ENCODE measurements at places on chromosomes 5 and 9. TPM values are rescaled to one million over a fixed set of nuclear protein-coding genes. Genes with fewer than 3 reads are reported as not detected.

GRCh38 chr5:82335806-82336205 lies 57.7 kb upstream of the RPS23 start:
- peaks cover 5% of the 10 kb centered on the region for H3K4me1 ChIP-seq
- DNase-seq: no peak
- H3K27me3 ChIP-seq: no peaks in the 10 kb centered on the region
- no peak overlapping the region for H3K4me3 ChIP-seq

- no peak overlapping the region for H3K4me3 ChIP-seq
- H3K4me1 ChIP-seq: no peaks in the 10 kb centered on the region
- no peak overlapping the region for H3K27ac ChIP-seq
- DNase-seq: no peak
These were observed 437.0 kb downstream of the ZNF608 start for GRCh38 chr5:124309241-124309980.

DNA sequence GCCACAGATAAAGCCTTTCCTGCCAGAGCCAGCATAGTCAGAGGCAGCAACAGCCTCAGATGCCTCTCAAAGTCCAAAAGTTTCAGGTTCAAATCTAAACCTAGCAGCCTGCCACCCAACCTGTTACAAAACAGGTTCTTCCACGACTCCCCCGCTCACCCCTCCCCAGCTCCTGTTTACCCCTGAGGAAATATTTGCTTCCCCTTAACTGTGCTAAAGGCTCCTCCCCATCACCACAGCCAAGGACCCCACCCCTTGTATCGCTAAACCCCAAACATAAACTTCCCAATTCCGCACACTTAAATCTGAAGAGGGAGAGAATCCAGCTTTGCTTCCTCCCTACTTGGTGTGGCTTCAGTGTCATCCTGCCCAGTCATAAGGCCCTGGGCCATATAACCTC lies 15.4 kb upstream of the VDAC1 start:
- DNase-seq: no peak
- no peaks in the 10 kb centered on the region for H3K36me3 ChIP-seq
- H3K4me1 ChIP-seq: no peaks in the 10 kb centered on the region

- no peak overlapping the region for H3K4me3 ChIP-seq
- no peaks in the 10 kb centered on the region for H3K4me1 ChIP-seq
- no peaks in the 10 kb centered on the region for H3K36me3 ChIP-seq
- no peak for DNase-seq
These were observed 412.7 kb downstream of the CTNND2 start for GRCh38 chr5:11491404-11492075.

GRCh38 chr9:124721109-124721906 lies 49.8 kb downstream of the NR6A1 start:
- no peak for DNase-seq
- H3K4me1 ChIP-seq: peaks cover 5% of the 10 kb centered on the region
- H3K36me3 ChIP-seq: no peaks in the 10 kb centered on the region
- no peak overlapping the region for H3K4me3 ChIP-seq

DNA sequence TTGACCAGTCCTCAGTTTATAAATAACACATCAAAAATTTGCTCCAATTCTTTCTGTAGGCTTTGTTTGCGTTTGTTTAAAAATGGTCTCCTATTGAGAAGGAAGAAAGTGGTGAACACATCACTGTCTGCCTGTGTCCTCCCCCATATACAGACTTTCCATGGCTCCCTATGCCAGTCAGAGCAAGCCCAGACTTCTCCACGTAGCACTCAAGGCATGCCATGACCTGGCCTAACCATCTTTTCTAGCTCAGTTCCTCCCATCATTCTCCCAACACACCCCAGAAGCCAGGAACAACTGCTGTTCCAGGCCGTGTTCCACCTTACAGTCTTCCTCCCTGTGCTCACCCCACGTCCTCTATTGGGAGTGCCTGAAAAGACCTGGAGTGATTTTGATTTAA lies 129.6 kb upstream of the ZNF618 start:
- no peaks in the 10 kb centered on the region for H3K4me1 ChIP-seq
- H3K27ac ChIP-seq: no peak overlapping the region
- H3K4me3 ChIP-seq: no peak overlapping the region
- DNase-seq: no peak

DNA sequence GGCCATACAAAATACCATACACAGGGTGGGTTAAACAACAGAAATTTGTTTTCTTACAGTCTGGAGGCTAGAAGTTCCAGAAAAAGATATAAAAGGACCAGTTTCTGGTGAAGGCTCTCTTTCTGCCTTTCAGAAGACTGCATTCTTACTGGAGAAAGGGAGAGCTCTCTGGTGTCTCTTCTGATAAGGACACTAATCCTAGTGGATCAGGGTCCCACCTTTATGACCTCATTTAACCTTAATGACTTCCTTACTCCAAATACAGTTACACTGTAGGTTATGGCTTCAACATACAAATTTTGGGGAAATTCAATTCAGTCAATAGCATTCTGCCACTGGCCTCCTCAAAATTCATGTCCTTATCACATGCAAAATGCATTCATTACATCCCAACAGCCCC lies 351.9 kb upstream of the POU5F2 start:
- H3K36me3 ChIP-seq: no peaks in the 10 kb centered on the region
- no peaks in the 10 kb centered on the region for H3K27me3 ChIP-seq
- H3K4me1 ChIP-seq: no peaks in the 10 kb centered on the region
- no peak overlapping the region for H3K27ac ChIP-seq
- no peak overlapping the region for H3K4me3 ChIP-seq

DNA sequence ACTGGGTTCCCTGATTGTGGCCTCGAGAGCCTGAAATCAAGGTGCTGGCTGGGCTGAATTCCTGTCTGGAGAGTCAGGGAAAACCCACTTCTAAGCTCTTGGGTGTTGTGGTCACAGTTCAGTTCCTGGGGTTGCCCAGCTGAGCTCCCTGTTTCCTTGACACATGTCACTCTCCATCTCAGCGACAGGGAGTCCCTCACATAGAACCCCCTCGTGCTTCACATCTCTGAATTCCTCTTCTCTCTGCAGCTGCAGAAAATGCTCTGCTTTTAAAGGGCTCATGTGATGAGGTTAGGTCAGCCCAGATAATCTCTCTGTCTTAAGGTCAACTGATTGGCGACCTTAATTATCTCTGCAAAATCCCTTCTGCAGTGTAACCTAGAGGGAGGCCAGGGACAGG lies 53.5 kb upstream of the NFIL3 start:
- no peaks in the 10 kb centered on the region for H3K27me3 ChIP-seq
- H3K4me1 ChIP-seq: no peaks in the 10 kb centered on the region
- H3K4me3 ChIP-seq: no peak overlapping the region

GRCh38 chr9:126745574-126746411 lies 59.0 kb upstream of the ZBTB43 start:
- H3K36me3 ChIP-seq: no peaks in the 10 kb centered on the region
- H3K4me3 ChIP-seq: no peak overlapping the region
- no peak for DNase-seq
- H3K27me3 ChIP-seq: no peaks in the 10 kb centered on the region
- H3K4me1 ChIP-seq: no peaks in the 10 kb centered on the region
- H3K27ac ChIP-seq: no peak overlapping the region

Gene STKLD1
- 0.57 TPM for total RNA-seq

GRCh38 chr9:77968506-77968905 lies 63.1 kb downstream of the GNAQ start:
- no peak for DNase-seq
- no peaks in the 10 kb centered on the region for H3K27me3 ChIP-seq
- no peak overlapping the region for H3K27ac ChIP-seq
- no peaks in the 10 kb centered on the region for H3K36me3 ChIP-seq
- no peak overlapping the region for H3K4me3 ChIP-seq
- peaks cover 3% of the 10 kb centered on the region for H3K4me1 ChIP-seq

Gene GTF3C5
- 59.9 TPM for total RNA-seq

DNA sequence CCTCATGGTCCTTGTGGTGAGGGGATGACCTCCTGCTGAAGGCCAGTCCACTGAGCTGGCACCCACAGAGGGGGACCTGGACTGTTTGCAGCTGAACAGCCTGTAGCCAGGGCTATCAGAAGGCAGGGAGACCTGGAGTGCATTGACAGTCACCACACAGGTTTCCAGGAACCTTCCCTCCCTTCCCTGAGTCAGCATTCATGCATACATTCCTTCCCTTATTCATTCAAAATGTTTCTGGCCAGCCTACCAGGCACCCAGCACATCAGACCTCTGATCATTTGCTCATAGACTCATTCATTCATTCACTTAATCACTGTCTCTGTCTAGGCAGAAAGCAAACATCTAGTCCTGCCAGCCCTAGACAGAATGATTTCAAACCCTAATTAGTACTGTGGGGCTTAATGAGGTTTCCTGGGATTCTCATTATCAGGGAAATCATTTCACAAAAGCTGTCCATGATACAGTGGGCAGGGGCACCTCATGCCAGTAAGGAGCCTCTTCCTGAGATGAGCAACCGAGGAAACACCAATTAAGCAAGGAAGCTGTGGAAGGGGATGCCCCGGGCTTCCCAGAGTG lies 110.1 kb upstream of the PPP1R26 start:
- no peak for DNase-seq
- no peak overlapping the region for H3K27ac ChIP-seq
- no peaks in the 10 kb centered on the region for H3K27me3 ChIP-seq
- H3K4me1 ChIP-seq: no peaks in the 10 kb centered on the region

DNA sequence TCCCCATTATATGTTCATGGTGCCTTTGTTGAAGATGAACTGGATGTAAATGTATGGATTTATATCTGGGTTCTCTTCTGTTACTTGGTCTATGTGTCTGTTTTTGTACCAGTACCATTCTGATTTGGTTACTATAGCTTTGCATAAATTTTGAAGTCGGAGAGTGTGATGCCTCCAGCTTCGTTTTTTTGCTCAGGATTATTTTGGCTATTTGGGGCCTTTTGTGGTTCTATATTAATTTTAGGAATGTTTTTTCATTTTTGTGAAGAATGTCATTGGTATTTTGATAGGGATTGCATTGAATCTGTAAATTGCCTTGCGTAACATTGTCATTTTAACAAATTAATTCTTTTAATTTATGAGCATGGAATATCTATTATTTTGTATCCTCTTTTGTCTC lies 36.6 kb upstream of the ZNF366 start:
- no peaks in the 10 kb centered on the region for H3K27me3 ChIP-seq
- no peaks in the 10 kb centered on the region for H3K36me3 ChIP-seq

GRCh38 chr9:135886147-135886981 lies 21.0 kb downstream of the CAMSAP1 start:
- no peak overlapping the region for H3K27ac ChIP-seq
- DNase-seq: no peak
- peaks cover 28% of the 10 kb centered on the region for H3K4me1 ChIP-seq
- H3K36me3 ChIP-seq: no peaks in the 10 kb centered on the region
- no peak overlapping the region for H3K4me3 ChIP-seq

DNA sequence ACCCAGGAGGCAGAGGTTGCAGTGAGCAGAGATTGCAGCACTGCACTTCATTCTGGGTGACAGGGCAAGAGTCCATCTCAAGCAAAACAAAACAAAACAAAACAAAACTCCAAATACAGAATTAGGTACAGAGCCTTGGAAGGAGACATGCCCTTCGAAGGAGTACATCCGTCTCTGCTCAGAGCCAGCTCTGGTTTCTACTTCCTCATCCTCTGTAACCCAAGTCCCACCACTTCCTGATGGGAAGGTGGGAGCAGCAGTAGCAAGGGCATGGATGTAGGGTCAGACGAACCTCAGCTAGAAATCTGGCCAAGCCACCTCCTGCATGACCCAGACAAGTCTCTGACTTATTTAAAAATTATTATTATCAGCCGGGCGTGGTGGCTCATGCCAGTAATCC lies 16.5 kb upstream of the STXBP1 start:
- H3K4me1 ChIP-seq: no peaks in the 10 kb centered on the region
- no peaks in the 10 kb centered on the region for H3K27me3 ChIP-seq
- H3K4me3 ChIP-seq: no peak overlapping the region
- DNase-seq: no peak
- no peak overlapping the region for H3K27ac ChIP-seq
- H3K36me3 ChIP-seq: no peaks in the 10 kb centered on the region

Gene OBP2B
- 4.6 TPM for total RNA-seq

GRCh38 chr5:13278148-13278547 lies 666.3 kb downstream of the DNAH5 start:
- no peaks in the 10 kb centered on the region for H3K27me3 ChIP-seq
- H3K36me3 ChIP-seq: no peaks in the 10 kb centered on the region
- H3K4me3 ChIP-seq: no peak overlapping the region
- H3K4me1 ChIP-seq: no peaks in the 10 kb centered on the region
- DNase-seq: no peak

DNA sequence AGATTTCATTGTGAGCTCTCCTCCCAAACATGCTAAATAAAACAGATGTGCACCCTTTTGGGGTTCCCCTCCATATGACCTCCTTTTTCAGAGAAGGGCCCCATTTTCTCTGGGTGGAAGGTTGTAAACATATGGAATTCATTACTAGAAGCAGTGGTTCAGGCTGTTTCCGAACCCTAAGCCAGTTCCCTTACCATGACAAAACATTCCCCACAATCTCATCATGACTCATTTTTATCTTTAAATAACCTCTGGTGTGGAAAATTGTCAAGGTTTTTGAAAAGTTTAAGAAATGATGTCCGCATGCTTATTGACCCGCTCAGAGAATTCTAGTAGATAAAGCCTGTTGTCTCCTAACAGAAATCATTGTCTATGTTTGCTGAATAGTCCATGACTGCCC lies 127.3 kb upstream of the PIK3R1 start:
- peak overlapping the region; percentile 22 for H3K27ac ChIP-seq
- H3K4me1 ChIP-seq: peaks cover 6% of the 10 kb centered on the region
- H3K4me3 ChIP-seq: no peak overlapping the region
- DNase-seq: no peak

Gene PPP3R2
- not detected for total RNA-seq

DNA sequence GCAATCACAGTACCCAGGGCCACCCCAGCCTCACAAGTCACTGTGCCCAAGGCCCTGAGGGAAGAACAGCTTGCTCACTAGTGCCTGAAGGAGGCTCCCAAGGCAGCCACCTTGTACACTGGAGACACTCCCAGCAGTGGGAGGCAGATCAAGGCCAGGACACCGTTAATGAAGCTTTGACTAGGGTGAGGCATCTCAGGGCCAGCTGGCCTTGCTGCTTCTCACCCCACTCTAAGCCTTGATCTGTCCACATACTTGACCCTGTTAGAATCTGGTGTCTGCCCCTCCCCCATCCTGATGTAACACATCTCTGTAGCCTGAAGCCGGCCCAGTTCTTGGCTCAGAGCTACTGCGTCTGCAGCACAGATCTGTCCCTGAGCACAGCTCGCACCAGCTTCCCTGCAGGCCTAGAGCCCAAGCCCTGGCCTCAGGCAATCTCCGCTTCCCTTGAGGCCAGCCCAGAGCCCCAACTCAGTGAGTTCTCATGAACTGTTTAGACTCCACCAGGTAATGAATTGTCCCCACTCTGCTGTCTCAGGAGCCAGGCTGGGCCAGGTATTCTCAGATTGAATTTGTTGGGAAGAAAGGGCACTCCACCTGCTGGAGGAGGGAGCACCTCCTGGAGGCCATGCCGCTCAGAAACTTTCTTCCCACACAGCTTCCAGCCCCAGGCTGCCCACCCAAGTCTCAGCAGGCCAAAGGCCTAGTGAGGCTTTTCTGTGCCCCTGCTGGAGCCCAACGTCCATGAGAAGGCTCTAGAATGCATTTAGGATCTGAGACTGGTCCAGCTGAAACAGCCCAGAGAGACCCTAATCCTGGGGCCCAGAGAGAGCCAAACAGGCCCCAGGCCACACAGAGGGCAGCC lies 13.4 kb upstream of the JADE2 start:
- peaks cover 15% of the 10 kb centered on the region for H3K4me1 ChIP-seq
- H3K36me3 ChIP-seq: no peaks in the 10 kb centered on the region
- DNase-seq: peak; percentile 90
- no peaks in the 10 kb centered on the region for H3K27me3 ChIP-seq
- H3K27ac ChIP-seq: peak overlapping the region; percentile 53
- H3K4me3 ChIP-seq: no peak overlapping the region

GRCh38 chr5:150014456-150014855 lies 13.9 kb downstream of the HMGXB3 start:
- no peak overlapping the region for H3K27ac ChIP-seq
- H3K4me3 ChIP-seq: no peak overlapping the region
- no peak for DNase-seq
- H3K36me3 ChIP-seq: no peaks in the 10 kb centered on the region
- H3K4me1 ChIP-seq: no peaks in the 10 kb centered on the region
